Activated CD4-positive, alpha-beta T cell treated with anti-CD3 and anti-CD28 coated beads, Interleukin-10, Interleukin-2, amounts not matched to agents 100 ng/mL and 50 ng/mL, durations not matched to agents 16 hours and 8 hours (primary cell): ENCODE measurements at places on chromosomes 7 and 10.

DNA sequence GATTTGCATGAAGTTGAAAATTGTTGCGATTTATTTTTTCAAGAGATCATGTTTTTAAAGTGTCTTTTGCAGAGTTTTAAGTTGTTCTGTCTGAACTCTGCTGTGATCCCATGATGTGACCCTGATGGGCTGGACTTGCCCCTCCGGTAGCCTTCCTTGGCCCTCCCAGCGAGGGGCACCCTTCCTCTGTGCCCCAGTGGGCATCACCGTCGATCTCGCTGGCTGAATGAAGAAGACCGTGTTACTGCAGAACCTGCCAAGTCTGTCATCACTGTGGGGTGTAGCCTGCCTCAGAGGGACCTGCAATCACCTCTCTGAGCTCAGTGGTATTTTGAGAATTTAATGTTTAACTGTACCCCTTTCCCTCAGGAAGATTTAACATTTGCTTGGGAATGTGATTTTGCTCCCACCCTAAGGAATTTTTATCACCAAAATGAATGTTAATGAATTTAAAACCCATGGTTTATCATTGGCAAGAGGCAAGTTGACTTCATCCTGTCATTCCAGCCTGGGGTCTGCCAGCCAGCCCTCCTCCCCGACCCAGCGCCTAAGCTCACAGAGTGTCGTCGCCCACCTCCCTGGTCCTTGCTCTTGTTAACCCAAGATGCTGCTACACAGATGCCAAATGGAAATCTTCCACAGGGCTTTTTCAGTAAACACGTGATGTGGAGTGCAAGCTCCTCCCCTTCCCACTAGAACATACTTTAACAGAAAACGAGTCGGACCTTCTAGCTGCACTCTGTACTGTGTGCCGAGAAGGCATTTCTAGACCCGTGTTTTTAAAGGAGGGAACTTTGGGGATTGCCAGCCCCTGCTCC, 115.4 kb downstream of the NT5C2 start:
- DNase-seq, result no peak

DNA sequence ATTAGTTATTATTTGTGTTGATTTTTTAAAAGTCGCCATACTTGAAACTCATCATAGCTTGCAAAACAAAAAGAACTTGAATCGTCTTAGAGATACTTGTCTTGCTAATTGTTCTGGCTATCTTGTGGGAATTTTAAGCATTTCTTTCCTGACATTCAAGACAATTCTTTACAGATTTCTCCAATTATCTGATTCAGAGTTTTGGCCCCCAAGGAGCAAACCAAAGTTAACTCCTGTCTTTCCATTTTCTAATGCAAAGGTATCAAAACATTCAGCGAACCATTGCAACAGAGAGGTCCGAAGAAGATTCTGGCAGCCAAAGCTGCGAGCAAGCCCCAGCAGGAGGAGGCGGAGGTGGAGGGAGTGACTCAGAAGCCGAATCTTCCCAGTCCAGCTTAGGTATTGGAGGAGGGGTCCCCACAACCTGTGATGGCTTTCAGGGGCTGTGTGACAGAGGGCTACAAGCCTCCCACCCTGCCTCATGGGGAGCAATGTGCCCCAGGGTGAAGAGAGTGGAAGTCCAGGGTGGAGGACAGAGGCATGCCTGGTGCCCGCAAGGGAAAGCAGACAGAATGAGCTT, 119.4 kb upstream of the STK17A start:
- DNase-seq, result no peak

DNA sequence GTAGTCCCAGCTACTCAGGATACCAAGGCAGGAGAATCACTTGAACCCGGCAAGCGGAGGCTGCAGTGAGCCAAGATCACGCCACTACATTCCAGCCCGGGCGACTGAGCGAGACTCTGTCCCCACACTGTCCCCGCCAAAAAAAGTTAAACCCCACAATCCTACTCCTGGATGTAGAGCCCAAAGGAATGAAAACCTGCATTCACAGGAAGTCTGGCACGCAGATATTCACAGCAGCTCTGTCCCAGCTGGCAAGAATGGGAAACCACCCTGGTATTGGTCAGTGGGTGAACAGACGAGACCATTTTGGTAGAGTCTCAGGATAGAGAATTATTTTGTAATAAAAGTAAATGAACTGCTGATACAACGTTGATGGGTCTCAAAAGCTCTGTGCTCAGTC, 225.2 kb downstream of the MAD1L1 start:
- DNase-seq, result no peak

DNA sequence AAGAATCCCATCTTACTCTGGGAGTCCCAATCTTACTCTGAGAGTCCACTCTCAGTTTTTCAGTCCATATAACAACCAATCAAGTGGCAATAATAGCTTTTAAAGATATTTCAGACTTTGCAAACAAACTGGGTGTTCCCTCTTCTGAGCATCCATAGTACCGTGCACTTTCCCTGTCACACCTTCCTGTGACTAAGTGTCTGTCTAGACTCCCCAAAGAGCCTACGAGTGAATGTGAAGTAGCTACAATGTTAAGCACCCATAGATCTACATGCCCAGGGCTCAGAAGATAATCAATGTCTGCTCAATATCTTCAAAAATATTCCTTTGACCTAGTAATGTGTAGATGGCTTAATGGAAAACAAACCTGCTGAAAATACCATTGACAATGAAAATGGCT, 95.6 kb upstream of the ASAH2 start:
- no peak for DNase-seq

DNA sequence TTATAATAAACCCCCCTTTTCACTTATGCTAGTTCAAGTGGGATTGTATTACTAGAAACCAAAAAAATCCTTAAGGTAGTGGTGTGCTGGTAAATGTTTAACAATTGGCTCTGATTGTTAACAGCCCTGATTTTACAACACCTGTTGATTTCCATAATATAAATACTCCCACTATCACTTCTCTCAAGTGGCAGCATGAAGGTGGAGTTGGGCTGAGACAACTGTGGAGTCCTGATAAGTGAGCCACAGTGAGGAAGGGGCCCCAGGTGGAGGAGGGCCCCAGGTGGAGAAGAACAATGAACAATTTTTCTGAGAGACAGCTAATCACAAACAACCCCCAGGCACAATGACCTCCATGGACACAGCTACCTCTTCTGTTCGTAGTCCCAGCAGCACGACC, 26.4 kb downstream of the SSMEM1 start:
- no peak for DNase-seq

- DNase-seq, result no peak
These were observed 202.6 kb upstream of the RNF32 start for GRCh38 chr7:156438011-156438410.

- DNase-seq, result no peak
These were observed 12.8 kb upstream of the IRF5 start for GRCh38 chr7:128924707-128925588.

GRCh38 chr7:136251826-136252225, 274.7 kb upstream of the MTPN start:
- DNase-seq, result no peak

GRCh38 chr10:127918572-127918971, 11.7 kb downstream of the PTPRE start:
- no peak for DNase-seq

DNA sequence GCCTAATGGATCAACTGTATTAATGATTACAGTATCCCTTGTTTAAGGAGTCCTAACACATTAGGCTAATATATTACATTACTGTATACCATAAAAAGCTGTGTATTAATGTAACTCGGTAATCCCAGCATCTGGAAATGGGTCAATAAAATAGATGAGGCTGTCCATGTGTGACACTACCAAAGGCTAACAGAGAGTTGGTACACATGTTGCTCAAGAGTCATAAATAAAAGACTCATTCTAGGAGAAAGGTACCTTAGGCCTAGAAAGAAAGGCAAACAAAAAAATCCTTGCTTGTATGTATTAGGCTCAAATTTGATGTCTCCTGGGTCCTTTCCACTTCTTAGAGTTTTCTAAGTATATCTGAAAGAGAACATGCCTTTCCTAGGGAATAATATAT, 14.6 kb downstream of the MCMBP start:
- DNase-seq, result no peak

GRCh38 chr7:26497801-26498596, 206.3 kb downstream of the SNX10 start:
- DNase-seq, result no peak

- DNase-seq, result no peak
These were observed 504.3 kb downstream of the TFEC start for GRCh38 chr7:115526278-115526677.

- DNase-seq, result no peak
These were observed at the start of gene HOXA13 for GRCh38 chr7:27199849-27200760. TSS of gene HOXA13 (minus strand) at chr7:27200091. CDS start at chr7:27200077, 14 bp downstream.

DNA sequence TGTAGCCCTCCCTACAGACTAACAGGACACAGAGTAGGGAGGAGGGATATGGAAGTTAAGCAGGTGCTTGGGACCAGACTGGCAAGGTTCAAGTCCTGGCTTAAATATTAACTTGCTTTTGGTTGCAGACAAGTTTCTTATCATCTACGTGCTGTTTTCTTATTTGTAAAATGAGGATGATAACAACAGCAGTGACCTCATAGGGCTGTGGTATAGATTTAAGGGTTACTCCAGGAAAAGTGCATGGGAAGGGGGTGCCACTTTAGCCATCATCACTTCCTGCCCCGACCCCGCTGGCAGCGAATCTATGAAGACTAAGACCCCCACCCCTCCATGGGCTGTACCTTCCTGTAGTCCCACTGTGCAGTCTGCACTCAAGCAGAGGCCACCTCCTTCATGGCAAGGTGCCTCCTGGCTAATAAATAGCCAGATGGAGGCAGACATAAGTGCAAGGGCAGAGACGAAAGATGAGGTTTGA, 250.2 kb downstream of the COBL start:
- DNase-seq, result no peak

- DNase-seq, result no peak
These were observed 189.9 kb downstream of the NEBL start for GRCh38 chr10:20707251-20707650.

GRCh38 chr7:35505066-35505465, 189.9 kb downstream of the HERPUD2 start:
- no peak for DNase-seq

- peak; percentile 85 for DNase-seq
These were observed 24.4 kb upstream of the C10orf67 start for GRCh38 chr10:23368816-23369640.

- no peak for DNase-seq
These were observed 332.3 kb downstream of the DNAJB6 start for GRCh38 chr7:157668884-157669767.

GRCh38 chr10:101625821-101626412, 37.8 kb downstream of the DPCD start:
- no peak for DNase-seq

DNA sequence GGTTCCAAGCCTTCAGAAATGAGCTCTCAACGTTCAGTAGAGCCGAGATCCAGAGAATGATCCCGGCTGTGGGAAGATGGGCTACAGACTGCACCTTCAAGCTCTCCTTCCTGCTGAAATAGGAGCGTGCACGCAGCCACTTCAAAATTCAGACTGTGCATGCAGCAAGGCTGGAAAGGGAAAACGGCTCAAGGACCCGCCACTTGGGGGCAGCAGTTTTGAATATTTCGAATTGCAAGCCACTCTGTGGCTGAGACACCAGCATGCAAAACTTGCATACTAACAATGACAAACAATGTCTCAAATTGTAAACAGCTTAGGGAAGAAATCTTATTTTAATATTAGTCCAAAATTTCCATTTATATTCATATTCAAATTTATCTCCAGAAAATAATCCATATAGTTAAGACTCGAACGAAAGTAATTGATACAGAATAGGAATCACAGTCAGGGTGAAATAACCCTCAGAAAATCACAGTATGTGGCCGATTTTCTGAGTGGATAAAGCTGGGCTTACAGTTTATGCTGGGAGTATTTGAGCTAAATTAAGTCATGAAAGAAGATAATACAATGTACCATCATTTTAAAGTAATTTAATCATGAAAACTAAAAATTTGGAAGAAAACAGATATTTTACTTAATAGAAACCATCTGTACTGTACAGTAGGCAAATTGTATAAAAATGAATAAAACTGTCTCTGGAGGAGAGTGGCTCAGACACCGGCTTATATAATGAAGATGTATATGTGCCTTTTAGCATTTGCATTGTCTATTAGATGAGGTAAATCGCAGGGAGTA, 137.9 kb upstream of the MKI67 start:
- DNase-seq, result peak; percentile 59
